Activated CD8-positive, alpha-beta memory T cell treated with anti-CD3 and anti-CD28 coated beads, Interleukin-2, amount 50 U/mL, for 48 hours (primary cell): ENCODE measurements at places on chromosomes 5 and 9.

- DNase-seq: no peak
Measured at GRCh38 chr9:76465442-76466298, 6.7 kb downstream of the GCNT1 start.

GRCh38 chr9:4798281-4799032 lies 5.7 kb downstream of the RCL1 start:
- DNase-seq: no peak

- DNase-seq: no peak
Measured at GRCh38 chr5:67253911-67254310, 57.3 kb upstream of the CD180 start.

- no peak for DNase-seq
Measured at GRCh38 chr5:139212486-139212885, 14.3 kb upstream of the SIL1 start.

- DNase-seq: no peak
Measured at GRCh38 chr5:152462021-152462721, 57.1 kb upstream of the NMUR2 start.

- no peak for DNase-seq
Measured at GRCh38 chr5:160315968-160316367, 3.6 kb upstream of the CCNJL start.

DNA sequence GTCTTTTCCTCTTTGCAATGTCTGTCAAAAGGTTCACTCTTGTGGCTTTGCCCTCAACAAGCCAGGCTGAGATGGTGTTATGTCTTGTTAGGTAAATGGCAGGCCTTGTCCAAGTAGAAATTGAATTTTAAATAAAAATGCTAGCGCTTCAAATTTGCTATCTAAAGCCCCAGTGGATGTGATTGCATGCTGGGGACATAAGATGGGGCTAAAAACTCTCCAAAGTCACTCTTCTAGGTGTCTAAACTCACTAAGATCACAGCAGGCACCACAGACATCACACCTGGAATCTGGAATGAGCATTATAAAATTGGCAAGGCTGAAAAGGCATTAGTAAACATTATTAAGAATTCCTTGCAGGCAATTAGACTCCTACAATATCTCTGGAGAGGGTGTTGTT lies 262.7 kb upstream of the CLINT1 start:
- DNase-seq: no peak

GRCh38 chr5:147245381-147246165 lies 10.7 kb downstream of the STK32A start:
- no peak for DNase-seq

DNA sequence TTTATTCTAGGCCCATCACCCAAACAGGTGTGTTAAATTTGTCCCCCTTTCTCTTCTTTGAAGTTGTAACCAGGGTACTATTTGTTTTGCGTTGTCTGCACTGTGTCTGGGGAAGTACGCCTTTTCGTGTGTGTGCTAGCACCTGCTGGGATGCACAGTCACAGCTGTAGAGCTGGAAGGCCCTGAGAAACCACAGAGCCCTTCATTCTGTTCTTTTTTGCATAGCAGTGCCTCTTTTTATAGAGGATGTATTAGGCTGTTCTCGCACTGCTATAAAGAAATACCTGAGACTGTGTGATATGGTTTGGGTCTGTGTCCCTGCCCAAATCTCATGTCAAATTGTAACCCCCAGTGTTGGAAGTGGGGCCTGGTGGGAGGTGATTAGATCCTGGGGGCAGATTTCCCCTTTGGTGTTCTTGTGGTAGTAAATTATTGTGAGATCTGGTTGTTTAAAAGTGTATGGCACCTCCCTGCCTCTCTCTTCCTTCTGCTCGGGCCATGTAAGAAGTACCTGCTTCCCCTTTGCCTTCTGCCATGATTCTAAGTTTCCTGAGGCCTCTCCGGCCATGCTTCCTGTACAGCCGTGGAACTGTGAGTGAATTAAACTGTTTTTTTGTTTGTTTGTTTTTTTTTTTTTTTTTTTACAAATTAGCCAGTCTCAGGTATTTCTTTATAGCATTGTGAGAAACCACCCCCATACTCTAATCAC lies 14.0 kb downstream of the SEC61B start:
- DNase-seq: no peak

- DNase-seq: no peak
Measured at GRCh38 chr9:110104261-110104809, 103.6 kb downstream of the C9orf152 start.

GRCh38 chr5:180330810-180331646 lies 22.1 kb downstream of the GFPT2 start:
- no peak for DNase-seq

DNA sequence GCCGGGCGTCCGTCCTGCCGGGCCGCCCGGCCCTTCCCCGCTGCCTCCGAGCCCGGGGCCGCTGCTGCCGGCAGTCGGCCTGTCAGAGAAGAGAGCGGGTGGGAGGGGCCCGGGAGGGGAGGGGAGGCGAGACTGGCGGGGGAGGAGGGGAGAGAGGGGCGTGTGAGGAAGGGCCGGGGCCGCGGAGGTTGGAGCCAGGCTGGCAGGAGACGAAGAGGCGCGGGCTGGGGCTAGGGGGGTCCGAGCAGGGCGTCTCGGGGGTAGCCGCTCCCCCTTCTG lies 570 bp downstream of the CREBRF start:
- DNase-seq: no peak

GRCh38 chr5:175354964-175355363 lies 89.0 kb downstream of the DRD1 start:
- DNase-seq: no peak

DNA sequence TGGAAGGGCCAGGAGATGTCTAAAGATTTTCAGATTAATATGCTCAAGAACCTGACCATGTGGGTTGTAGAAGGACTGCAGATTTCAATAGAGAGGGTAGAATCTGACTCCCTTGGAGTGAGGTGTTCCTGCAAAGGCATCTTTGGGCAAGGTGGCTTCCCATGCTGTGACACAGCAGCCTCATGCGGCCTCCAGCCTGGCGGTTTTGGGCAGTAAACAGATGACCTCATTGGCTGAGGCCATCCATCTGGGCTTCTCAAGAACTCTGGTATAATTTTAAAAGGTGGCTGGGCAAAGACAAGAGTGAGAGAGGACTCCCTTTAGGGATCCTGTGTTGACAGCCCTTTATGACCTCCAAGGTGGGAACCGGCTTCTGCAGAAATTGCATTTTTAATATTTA lies 90.3 kb upstream of the ERCC6L2 start:
- no peak for DNase-seq

- no peak for DNase-seq
Measured at GRCh38 chr9:133928248-133928764, 63.8 kb downstream of the VAV2 start.

DNA sequence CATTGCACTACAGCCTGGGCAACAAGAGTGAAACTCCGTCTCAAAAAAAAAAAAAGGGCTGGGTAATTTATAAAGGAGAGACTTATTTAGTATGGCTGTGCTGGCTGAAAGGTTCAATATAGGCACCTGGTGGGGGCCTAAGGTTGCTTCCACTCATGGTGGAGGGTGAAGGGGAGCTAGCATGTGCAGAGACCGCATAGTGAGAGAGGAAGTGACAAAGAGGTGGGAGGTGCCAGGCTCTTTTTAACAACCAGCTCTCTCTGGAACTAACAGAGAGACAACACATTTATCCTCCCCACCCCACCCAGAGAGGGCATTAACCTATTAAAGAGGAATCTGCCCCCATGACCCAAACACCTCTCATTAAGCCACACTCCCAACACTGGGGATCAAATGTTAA lies 28.9 kb upstream of the SERINC5 start:
- DNase-seq: no peak

- no peak for DNase-seq
Measured at GRCh38 chr9:25322142-25322541, 356.1 kb downstream of the TUSC1 start.

DNA sequence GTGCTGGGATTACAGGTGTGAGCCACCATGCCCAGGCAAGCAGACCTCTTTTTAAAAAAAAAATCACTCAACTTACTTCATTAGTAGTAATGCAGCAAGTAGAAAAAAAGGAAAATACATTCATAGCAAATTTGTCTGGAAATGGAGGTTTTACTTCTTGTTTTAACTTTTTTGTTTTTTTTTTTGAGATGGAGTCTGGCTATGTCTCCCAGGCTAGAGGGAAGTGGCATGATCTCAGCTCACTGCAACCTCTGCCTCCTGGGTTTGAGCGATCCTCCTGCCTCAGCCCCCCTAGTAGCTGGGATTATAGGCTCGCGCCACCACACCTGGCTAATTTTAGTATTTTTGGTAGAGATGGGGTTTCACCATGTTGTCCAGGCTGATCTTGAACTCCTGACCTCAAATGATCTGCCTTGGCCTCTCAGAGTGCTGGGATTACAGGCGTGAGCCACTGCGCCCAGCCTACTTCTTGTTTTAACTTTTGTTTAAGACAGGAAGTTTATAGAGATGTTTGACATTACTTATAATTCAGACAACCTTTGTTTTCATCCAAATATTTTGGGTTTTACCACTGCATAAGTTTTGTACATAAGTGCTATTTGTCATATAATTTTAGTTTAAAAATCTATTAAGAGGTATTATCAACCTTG lies 26.5 kb downstream of the UBE2R2 start:
- no peak for DNase-seq

DNA sequence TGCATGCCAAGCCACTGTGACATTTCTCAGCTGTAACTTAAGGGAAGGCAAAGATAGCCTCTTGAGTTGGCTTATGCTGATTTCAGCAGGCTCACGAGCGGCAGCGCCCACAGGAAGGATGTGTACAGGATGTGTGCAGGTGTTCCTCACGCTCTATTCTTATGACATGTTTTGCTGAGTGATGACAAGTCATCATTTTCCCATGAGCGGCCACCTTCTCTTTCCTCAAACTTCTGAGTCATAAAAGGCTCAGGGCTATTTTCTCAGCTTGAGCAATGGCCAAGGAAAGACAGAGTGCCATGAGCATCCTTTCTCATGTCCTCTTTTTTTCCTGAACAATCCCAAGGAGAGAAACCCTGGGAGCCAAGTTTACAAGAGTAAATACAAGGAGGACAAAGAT lies 365.9 kb downstream of the PLK2 start:
- no peak for DNase-seq

- no peak for DNase-seq
Measured at GRCh38 chr5:135557076-135557838, 21.5 kb upstream of the NEUROG1 start.

DNA sequence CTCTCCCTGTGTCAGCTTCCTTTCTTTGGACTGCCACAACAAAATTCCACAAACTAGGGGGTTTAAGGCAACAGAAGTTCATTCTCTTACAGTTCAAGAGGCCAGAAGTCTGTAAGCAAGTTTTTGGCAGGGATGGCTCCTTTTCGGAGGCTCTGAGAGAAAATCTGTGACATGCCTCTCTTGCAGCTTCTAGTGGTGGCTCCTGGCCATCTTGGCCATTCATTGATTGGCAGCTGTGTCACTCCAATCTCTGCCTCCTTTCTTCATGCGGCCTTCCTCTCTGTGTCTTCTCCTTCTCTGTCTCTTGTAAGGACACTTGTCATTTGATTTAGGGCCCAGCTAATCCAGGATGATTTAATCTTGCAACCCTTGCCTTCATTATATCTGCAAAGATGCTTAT lies 2.0 kb upstream of the NEUROG1 start:
- no peak for DNase-seq

- DNase-seq: no peak
Measured at GRCh38 chr9:134537951-134538641, 103.5 kb upstream of the COL5A1 start.

DNA sequence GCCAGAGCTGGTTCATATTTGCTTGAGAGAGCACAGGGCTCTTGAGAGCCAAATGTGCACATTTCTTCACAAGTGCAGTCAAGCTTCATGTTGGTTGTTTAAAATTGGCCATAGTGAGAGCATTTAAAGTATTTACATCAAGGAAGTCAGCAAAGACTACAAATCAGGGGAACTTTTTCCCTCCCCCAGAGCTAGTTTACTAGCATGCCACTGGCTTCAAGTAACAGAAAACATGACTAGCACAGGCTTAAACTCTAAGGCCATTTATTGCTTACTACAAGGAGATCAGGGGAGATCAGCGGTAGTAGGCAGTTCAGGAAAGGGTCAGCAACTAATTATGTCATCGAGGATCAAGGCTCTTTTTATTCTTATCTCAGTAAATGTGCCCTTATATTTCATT lies 11.0 kb upstream of the CCDC171 start:
- no peak for DNase-seq

DNA sequence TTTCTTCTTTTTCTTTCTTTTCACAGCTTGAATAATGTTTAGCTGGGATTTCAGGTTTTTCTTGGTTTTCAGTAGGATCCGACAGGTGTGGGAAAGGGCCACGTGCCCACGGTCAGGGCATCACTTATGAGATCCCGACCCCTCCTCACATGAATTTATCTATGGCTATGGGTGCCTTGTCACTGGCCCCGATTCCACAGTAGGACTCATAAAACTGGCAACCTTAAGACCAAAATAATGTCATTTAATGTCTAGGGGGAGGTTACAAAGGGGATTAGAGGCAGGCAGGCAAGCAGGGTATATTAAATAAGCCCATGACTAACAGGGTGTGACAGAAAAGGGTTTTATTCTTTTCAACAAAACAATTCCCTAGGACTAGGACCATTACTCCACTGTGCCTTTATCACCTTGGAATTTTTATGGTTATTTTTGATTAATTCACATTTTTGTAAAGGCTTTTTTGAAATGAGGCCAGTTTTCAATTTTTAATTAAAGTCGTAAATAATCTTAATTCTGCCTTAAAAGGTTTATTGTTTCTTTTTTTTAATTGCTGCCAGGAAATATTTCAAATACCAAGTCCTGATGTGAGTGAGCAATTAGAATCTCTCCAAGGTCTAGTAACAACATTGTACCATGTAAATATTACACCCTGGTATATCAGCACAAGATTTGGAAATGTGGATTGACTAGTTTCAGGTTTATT lies 370.4 kb downstream of the GLIS3 start:
- no peak for DNase-seq

GRCh38 chr9:5140151-5140550 lies 45.3 kb downstream of the INSL6 start:
- no peak for DNase-seq

DNA sequence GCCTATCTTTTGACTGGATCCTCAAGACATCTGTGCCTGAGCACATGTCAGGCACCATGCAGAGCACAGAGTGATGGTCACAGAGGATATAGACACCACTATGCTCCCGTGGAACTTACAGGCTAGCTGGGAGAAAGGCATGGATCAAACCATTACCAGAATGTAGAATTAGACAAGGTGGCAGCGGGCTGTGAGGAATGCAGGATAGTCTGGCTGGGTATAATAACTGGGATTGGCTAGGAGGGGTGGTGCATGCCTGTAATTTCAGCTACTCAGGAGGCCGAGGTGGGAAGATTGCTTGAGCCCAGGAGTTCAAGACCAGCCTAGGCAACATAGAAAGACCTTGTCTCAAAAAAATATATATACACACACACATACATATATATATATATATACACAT lies 50.3 kb downstream of the ASS1 start:
- no peak for DNase-seq

DNA sequence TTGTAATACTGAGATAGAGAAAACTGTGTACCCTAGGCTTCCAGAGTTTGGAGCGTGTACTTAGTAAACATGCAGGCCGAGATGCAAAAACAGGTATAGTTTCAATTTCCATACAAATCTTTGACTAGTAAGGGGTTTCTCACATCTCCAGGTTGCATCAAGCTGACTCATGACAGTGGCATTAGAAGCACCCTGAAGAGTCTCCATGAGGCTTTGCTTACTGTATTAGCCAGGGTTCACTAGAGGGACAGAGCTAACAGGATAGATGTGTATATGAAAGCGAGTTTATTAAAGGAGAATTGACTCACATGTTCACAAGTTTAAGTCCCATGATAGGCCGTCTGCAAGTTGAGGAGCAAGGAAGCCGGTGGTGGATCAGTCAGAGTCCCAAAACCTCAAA lies 275.3 kb upstream of the CDH6 start:
- no peak for DNase-seq
